ENCODE measurements at places on chromosomes 2 and 18.

DNA sequence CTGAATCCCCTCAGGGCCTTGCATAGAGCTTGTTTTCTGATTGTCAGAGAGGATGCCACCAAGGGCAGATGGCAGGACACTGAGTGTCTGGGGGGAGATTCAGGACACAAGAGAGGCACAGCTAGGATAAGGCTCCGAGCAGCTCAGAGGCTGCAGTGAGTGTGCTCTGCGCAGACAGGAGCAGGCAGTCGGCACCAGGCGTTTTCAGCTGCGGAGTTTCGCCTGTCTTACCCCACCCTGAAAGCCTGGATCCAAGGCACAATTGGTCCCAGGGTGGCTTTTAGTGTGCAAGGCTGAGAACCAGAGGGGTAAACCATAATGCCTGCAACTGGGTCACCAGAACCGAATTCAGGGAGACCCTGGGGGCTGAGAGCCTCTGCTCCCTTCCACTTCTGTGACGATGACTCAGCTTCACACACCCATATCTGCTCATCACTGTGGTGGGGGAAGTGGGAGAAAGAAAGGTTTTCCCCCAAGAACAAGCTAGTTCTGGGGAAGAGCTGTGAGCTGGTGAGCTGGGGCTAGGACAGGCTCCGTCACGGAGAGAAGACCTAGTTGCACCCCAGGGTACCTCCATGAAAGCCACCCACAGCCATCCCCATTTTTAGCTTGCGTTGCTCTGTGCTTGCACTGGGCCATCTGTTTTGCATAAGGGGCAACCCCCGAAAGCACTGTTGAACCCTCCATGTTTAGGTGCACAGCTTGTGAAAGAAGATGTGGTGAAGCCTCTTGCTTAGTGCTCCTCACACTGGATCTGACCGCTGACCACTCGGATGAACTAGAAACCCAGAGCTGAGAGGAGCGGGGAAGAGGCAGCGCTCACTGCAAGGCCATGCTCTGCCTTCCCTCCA lies 173.7 kb downstream of the CELF4 start:
- no peak for DNase-seq

DNA sequence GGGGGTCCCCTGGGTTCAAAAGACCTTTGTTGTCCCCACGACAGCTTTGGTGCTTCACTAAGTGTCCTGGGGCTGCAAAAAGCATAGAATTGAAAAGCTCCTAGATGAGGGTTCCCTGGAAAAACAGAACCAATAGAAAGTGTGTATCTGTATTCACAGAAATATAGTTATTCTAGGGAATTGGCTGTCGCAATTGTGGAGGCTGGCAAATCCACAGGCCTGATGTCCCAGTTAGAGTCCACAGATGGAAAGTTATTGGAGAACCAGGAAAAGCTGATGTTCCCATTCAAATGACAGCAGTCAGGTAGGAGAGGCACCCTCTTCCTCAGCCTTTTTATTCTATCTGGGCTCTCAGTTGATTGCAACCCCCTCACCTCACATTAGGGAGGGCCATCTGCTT lies 65.5 kb downstream of the LONRF2 start:
- DNase-seq, result no peak

GRCh38 chr2:1612391-1613077 lies 131.8 kb downstream of the PXDN start:
- DNase-seq, result no peak

- no peak for DNase-seq
Measured at GRCh38 chr2:45761635-45762034, 110.2 kb downstream of the PRKCE start.

DNA sequence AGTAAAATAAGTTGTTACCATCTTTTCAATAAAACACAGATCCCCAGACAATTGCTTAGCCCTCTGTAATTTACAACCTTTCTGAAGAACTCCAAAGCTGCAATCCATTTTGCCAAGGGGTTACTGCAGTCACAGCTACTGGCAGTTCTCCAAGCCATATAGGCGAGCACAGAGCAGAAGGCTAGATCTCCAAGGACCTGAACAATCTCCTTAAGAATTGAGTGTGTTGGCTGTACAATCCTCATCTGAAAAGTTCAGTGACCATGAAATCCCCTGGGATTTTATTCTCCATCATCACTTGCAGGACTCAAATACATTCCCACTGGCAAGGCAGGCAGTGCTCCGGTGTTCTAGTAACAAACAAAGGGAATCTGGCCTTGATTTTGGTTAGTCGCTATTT lies 103.9 kb upstream of the LRP1B start:
- DNase-seq, result no peak

GRCh38 chr2:186696290-186696689 lies 2.4 kb downstream of the FAM171B start:
- no peak for DNase-seq

GRCh38 chr2:11631462-11631861 lies 38.5 kb downstream of the NTSR2 start:
- DNase-seq, result no peak

DNA sequence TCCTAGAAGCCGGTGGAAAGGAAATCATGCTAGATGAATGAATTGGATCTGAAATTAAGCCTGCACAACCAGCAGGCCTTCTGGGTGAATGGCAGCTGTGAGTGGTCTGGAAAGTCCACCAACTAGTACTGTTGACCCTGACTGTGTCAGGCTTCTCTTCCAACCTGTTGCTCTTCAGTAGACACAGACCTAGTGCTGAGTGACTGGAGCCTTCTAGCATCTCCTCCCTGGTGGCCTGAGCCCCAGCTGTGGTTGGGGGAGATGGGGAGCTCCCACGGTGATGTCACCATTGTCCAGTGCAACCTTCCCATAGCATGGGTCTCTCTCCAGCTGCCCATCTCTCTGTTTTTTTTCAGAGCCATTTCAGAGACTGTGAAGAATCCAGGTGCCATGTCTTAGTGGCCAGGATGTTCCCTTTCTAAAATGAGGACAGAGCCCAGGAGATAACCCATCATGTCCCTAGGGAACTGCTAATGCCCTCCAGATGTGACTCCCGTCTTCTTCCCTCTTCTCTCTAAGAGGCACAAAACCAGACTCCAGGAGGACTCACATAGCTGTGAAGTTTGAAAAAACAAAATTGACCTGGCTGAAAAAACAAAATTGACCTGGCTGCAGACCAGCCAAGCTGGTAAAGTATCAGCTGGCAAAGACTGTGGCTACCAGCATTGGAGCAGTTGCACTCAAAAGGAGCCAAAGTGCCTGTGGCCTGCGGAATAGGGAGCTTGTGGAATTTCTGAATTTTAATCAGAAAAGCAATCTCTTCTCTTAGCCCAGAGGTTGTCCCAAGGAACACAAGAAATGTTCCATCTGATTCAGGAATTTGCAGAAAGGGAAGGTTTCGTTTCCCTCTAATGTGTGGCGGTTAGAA lies 67.4 kb upstream of the RPL31 start:
- DNase-seq, result no peak

DNA sequence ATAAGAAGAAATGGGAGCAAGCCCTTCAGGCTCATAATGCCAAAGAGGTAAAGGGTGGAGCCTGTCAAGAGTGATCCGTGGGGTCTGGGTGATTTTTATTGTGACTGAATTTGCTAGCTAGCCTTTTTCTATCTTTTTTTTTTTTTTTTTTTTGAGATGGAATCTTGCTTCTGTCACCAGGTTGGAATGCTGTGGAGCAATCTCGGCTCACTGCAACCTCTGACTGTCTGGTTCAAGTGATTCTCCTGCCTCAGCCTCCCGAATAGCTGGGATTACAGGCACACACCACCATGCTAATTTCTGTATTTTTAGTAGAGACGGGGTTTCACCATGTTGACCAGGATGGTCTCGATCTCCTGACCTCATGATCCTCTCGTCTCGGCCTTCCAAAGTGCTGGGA lies 29.1 kb downstream of the DRC1 start:
- DNase-seq, result no peak

DNA sequence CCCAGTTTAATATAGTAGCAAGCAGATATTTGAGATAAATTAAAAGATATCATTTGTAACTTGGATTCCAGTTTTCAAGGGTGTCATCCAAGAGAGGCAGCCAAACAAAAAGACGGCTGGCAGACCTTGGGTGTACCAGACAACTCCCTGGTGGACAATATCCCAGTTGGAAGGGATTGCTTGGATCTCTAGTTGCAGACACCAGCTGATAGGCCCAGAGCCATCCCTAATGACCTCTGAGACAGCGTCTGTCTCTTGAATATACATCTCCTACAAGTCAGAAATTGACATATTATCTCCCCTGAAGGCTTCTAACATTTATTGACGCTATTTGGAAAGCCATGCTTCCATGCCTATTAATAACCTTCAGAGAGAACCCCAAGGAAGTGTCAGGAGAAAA lies 67.7 kb downstream of the ACVR1 start:
- DNase-seq, result no peak

GRCh38 chr2:206115026-206115578 lies 29.1 kb upstream of the INO80D start:
- DNase-seq, result no peak

DNA sequence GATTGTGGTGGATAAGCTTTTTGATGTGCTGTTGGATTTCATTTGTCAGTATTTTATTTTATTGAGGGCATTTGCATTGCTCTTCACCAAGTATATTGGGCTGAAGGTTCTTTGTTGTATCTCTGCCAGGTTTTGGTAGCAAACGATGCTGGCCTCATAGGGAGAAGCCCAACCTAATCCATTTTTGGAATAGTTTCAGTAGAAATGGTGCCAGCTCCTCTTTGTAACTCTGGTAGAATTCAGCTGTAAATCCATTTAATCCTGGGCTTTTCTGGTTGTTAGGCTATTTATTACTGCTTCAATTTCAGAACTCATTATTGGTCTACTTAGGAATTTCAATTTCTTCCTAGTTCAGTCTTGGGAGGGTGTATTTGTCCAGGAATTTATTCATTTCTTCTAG lies 309.8 kb upstream of the SETBP1 start:
- no peak for DNase-seq

GRCh38 chr18:77482190-77483085 lies 232.8 kb downstream of the GALR1 start:
- DNase-seq, result no peak

DNA sequence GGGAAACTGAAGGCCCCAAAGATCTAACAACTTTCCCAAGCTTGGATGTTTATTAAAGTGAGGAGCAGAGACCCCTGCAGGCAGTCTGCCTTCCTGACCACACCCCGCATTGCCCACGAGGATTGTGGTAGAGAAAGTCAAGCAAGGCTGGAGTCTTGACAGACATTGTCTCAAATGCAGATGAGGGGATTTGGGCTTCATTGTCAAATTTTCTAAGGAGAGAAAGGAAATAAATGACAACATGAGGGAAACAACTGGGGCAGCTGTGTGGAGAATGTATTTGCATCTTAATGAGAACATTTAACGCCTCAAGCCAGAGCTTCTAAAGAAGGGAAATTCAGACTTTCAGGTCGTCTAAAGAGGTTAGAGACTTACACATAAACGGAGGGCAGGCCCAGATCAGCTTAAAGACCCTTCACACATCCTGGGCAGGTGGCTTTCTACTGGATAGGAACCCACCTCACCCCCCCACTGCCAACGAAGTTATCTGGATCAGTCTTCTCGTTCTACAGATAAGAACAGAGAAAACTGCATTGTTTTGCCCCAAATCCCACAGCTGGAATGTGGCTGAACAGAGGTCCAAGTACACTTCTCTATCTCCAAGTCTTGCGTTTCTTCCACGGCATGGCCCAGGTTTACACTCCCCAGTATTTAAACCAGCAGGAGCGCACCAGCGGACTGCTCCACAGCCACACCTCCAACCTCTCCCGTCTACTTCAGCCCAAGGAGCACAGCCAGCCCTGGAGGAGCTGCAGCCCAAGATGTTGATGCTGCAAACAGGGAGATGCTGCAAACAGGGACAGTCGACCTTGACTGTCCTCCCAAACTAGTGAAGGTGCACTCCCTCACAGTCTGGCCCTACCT lies 16.2 kb upstream of the SCG2 start:
- DNase-seq, result no peak

DNA sequence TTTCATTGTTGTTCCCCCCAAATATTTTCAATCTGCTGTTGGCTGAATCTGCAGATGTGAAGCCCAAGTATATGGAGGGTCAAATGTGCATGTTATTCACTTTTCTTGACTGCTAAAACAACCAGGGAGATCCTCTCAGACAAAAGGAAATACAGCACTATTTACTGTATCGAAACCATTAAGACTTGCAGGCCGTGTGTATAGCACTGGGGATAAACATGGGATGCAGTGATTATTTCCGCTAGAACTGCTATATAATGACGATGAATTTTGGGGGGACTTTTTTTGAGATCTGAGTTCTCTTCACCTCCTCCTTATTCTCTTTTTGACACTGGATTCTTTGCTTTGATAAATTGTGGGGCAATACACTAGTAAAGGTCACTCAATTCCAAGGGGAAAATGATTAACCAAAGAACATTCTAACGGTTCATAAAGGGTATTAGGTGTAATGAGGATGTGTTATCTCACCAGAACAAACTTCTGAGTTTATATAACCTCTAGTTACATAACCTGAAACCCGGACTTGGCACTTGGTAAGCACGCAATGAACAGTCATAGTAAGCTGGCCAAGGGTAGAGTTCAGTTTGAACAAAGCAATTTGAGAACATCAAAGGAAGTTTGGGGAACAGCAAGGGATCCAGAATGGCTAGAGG lies 3.5 kb upstream of the UGT1A1 start:
- DNase-seq, result no peak

DNA sequence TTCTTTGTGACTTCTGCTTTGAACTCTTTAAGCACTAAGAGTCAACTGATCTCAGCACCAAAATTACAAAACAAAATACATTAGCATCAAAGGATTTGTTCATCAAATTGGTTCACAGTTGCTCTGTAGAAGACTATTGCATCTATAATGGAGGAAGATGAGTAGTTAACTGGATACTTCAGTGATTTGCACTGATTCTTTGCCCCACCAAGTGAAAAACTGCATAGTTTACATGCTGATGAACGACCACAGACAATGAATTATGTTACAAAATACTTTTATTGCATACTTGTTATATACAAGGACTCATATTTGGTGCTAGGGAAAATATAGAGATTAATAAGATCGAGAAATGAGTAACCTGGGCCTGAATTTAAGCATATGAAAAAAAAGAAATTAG lies 107.2 kb downstream of the SCG2 start:
- no peak for DNase-seq

GRCh38 chr2:227661025-227661649 lies 5.5 kb upstream of the SCYGR5 start:
- no peak for DNase-seq

DNA sequence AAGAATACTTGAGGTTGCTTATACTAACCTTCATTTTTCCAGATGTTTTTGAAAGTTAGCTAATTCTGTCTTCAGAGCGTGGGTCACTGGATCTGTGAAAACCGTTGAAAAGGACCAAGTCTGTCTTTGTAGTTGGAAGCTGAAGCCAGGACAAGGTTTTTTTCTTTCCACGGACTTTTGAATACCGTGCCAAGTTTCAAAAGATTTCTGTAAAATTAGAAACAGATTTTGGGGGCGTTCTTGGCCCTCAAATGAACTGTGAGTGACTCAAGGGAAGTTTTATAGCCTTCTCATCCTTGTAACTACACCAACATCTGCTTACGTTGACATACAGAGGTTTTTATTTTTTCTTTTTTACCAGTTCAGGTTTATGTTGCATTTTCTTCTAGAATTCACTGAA lies at the start of gene FAP:
TSS of gene FAP (minus strand) at position 152 of the 400 bp plus-strand sequence. CDS start at position 34, 118 bp downstream.
- no peak for DNase-seq

DNA sequence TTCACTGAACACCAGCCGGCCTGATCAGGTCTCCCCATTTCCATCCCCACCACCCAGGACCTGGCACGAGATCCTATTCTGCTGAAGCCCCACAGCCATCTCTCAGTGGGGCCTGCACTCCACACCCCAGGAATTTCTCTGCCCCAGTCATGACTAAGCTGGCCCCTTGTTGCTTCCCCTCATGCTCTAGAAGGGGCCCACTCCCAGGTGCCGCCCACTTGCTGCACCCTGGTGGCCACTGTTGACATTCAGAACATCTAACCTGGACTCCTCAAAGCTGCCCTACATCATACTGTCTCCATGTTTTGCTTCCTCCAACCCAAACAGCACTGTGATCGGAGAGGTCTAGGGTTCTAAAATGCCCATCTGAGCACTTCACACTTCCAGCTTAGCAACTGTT lies 90.7 kb upstream of the KLHL29 start:
- DNase-seq, result no peak
